ENCODE measurements at places on chromosomes 2 and 18.

- no peak for DNase-seq
Measured at GRCh38 chr2:41701231-41701630, 346.6 kb upstream of the PKDCC start.

GRCh38 chr2:130728007-130728454, 839 bp upstream of the GPR148 start:
- no peak for DNase-seq

DNA sequence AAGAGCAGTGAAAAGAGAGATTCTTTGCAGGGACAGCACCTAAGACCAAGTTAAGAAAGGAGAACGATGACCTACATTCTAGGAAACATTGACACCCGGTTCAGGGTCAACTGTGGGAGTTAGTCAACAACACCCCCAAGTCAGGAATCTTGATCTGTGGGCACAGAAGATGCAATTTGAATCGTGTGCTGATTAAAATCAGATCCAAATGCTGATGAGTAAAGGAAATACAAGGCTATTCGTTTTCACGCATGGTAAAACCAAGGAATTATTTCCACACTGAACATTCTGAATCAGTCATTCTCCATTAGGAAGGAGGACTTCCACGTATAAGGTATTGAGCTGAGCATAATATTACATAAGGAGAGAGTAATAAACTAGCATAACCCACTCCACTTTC, 124.2 kb downstream of the COPS8 start:
- no peak for DNase-seq

DNA sequence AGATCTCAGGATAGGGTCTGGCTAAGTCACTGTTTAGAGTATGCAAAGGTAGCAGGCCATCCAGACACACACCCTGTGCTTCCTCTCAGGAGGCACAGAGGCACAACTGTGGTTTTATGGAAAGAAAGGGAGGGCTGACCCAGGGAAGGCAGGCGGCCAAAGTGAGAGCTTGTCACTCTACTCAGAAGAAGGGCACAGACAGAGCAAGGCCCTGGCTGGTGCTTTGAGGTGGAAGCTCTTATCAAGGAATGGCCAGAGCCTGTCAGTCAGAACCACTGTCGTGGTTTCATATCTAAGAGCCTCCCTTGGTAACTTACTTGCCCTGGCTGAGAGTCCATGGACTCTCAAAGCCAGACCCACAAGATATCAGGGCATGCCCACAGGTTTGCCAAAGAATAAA, 40.7 kb downstream of the SLC9A2 start:
- no peak for DNase-seq

Data from NCI-H187 treated with DMSO at 0.1 percent for 48 hours (cell line).